ENCODE measurements at places on chromosomes 5 and 9.

- DNase-seq, result no peak
Observed at GRCh38 chr5:32450952-32451351, 6.4 kb upstream of the ZFR start.

DNA sequence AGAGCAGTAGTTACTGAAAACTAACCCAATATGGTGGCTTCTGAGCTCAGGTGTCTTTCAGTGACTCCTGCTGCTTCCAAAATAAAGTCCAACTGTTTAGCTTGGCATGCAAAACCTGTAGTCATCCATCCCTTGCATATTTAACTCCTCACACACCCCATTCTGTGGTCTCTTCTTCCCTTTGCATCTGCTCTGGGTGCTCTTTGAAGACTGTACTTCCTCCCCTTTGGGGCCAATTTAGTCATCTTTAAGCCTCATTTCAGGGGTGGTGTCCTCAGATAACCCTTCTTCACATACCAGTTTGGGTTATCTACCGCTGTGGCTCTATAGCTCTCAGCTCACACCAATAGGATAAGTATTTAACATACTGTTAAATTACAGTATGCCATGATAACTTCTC, 209.9 kb upstream of the DMRT1 start:
- no peak for DNase-seq

DNA sequence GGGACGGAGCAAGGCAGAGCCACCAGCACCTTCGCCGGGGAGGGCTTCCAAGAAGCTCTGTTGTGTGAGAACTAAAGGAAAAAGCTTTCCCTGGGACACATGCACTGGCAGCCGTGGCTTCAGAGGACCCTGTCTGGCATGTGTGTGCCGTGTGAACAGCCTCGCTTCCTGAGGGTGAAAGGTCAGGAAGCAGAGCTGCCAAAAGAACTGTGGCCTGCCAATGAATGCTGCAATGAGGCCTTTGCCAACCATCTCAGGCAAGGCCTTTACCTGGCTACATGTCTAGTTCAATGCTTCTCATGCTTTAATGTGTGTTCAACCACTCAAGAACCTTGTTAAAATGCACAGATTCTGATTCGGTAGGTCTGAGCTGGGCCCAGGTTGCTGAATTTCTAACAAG, 53.5 kb downstream of the NIPSNAP3B start:
- DNase-seq, result no peak

- DNase-seq, result no peak
Observed at GRCh38 chr5:115494570-115495289, 49.8 kb downstream of the FEM1C start.

- DNase-seq, result no peak
Observed at GRCh38 chr5:58357121-58357520, 102.8 kb downstream of the PLK2 start.
